LoVo (cell line): ENCODE measurements at places on chromosomes 5 and 9.

GRCh38 chr9:75448281-75448680, 360.0 kb downstream of the OSTF1 start:
- no peak for DNase-seq

DNA sequence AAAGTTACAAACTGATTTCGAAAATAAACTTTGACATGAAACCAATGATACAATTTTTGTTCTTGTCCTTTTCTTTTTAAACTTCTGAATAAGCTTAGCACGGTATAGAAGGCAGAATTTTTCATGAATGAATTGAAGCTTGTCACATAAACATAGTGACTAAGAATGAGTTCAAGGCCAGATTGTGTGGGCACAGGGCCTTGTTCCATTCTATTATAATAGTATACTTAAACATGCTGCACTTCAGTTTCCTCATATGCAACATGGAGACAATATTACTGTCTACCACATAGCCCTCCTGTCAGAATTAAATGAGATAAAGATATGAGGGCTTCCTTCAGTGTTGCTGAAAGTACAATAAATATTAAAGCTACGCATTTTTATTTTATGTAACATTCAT, 204.2 kb upstream of the HAPLN1 start:
- no peak for DNase-seq

GRCh38 chr5:81908771-81909170, 63.1 kb upstream of the ATG10 start:
- DNase-seq: no peak

GRCh38 chr5:111231119-111231518, 6.9 kb downstream of the CAMK4 start:
- no peak for DNase-seq

GRCh38 chr9:7058473-7058872, 300.7 kb downstream of the KDM4C start:
- DNase-seq: no peak

DNA sequence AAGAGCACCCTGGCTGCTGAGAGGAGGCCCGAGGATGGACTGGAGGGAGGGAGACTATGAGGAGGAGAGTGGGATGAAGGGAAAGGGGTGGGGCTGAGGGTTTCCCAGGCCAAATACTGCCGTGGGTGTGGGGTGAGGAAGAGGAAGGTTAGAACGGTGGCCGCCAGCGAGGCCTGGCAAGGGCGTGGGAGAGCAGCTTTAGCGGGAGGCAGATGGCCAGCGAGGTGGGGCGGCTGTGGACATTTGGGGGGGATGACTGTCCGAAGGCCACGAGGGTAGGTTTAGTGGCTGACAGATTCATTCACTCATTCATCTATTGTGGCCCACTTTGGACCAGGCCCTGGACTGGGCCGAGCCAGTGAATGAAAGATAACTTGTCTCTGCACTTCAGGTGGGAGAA, 47.8 kb upstream of the NEURL1B start:
- no peak for DNase-seq

DNA sequence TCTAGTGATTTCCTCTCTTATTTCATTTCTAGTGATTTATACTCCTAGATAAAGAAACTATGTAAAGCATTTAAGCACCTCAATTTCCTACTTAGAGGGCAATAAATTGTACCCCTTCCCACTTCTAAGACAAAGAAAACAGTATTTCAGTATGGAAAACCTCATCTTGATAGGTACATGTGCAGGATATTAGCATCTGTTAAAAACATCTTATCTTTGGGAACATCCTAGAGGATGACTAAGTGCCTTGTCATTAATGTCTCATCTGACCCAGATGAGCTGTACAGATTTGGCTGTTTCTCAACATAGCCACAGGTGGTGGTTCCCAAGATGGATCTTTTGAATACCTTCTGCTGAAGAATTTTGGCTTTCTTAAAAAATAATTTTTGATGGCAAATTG, 5.7 kb downstream of the MEGF10 start:
- no peak for DNase-seq
